ENCODE measurements at places on chromosomes 13 and 19.

DNA sequence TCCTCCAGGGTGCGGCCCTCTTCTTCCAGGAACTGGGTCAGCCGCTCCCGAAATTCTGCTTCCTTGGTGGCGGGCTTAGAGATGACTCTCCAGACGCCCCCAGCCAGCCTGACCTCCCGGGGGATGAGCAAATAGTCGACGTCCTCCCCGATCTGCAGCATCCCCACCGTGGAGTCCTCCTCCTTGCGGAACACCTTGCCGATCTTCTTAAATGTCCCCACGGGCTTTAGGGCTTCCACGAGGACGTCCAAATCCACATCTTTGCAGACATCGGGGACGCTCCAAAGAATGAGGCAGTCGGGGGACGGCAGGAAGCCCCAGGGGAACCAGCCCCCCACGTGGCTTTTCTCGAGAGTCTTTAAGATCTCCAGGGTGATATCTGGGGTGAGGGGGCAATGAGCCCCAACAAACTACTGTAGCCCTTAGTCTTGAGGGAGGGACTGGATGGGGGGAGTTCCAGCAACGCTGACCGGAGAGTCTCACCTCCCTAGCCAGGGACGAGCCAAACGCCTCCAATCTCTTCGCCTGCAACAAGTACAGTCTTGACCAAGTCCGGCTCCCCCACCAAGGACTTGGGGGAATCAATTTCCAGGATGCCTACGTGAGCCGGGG is 608 bp downstream of the CCDC8 start:
- no peak for DNase-seq

DNA sequence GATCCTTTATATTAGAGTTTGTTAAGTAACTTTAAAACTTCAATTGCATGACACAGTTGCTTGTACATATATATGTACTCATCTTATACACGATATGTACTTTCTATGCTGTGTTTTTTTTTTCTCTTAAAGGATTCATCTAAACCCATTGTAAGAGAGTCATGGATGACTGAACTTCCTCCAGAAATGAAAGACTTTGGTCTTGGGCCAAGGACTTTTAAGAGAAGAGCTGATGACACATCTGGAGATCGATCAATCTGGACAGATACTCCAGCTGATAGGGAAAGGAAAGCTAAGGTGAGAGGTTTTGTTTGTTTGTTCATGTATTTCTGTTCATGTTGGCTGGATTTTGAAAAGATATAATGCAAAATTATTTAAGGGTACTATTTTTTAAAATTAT is 26.0 kb downstream of the GPALPP1 start:
- DNase-seq = no peak

DNA sequence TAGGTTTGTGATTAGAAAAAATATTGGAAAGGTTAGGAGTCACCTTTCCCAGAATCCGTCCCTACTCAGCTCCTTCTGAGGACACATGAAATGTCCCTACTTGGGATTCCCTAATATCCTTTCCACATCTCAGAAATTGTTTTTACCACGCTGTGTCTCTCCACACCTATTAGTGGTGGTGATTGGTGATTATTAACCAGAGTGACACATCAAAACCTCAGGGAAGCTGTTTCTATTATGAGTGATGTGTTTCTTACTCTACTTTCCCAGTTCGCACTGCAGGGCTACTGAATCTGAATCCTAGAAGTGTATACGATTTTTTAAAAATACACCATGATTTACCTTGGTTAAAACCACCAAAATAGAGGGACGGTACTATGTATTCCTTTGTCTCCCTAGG is 460.8 kb downstream of the TBC1D4 start:
- DNase-seq = no peak

GRCh38 chr19:32219881-32220472 is 125.4 kb upstream of the ZNF507 start:
- DNase-seq = no peak

- no peak for DNase-seq
Observed at GRCh38 chr19:15905026-15905425, 7.2 kb upstream of the CYP4F2 start.

DNA sequence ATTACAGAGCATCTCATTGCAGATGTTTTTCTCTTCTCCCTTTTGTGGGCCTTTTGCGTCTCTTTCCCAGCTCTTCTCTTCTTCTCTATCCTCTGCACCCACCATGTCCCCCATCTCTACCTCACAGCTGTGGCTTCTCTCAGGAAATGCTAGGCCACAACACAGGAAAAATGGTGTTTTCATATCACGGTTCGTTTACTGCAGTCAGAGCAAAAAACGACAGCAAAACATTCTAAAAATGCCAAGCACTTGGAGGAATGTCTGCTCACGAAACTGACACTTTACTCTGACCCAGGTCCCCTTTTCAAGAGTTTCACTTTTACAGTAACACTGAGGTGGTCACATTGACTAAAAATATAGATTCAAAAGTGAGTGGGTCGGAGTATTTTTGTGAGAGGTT is 152.2 kb downstream of the DCT start:
- DNase-seq = no peak

GRCh38 chr13:83136660-83137059 is 745.6 kb downstream of the SLITRK1 start:
- DNase-seq = no peak

DNA sequence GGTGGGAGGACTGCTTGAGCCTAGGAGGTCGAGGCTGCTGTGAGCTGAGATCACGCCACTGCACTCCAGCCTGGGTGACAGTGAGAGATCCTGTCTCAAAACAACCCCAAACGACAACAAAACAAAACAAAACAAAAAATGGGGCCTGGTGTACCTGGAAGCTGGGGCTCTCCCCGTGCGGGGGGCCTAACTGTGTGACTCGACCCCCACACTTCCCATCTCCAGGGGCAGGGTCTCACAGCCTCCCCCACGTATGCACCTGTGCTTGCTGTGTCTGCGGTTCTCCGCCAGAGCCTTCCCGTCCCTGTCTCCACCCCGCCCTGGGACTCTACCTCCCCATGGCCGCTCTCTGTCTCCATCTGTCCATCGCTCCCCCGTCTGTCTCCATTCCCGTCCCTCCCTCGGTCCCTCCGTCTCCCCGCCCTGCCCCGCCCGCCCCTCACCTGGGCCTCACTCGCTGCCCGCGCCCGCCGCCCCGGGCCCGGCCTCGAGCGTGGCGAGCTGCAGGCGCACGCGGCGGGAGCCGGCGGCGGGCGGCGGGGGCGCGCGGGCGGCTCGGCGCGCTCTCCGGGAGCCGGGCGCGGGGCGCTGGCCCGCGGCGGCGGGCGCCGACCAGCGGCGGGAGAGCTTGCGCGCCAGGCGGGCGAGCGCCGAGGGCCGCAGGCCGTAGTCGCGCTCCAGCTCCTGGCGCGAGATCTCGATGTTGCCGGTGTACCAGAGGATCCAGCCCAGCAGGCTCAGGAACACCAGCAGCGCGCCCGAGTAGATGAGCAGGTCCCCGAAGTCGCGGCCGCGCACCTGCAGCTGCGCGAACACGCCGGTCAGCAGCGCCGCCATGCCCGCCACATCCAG is 587 bp downstream of the TMEM238 start:
- DNase-seq = peak; percentile 88

- DNase-seq = no peak
Observed at GRCh38 chr19:18172331-18173053, 1.1 kb upstream of the IFI30 start.

DNA sequence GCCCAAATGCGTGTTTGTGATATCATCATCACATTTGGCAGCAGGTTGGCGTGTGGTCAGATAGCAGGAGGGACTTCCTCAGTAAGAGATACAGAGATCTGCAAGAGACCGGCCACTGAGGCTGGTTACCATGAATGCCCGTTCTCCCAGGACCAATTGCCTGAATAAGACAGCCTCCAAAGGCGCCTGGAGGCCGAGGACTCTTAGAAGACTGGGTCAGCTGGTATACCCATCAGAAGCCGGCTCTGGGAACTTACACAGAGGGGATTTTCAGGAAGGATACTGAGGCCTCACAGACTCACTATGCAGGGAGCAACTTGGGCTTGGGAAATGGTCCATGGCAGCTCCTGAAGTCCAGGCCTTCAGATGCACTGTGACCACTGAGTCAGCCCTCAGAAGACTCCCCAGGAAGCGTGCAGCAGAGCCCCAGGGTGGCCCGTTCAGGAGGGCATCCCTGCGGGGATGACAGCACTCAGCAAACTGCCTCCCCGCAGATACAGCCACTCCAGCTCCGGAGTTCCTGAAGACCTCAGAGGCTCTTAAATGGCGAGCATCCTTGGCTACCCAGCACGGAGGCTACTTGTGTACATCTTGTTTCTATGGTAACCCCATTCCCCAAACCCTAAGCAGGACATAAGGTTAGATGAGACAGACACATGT is 26.4 kb upstream of the VSTM2B start:
- DNase-seq = no peak

DNA sequence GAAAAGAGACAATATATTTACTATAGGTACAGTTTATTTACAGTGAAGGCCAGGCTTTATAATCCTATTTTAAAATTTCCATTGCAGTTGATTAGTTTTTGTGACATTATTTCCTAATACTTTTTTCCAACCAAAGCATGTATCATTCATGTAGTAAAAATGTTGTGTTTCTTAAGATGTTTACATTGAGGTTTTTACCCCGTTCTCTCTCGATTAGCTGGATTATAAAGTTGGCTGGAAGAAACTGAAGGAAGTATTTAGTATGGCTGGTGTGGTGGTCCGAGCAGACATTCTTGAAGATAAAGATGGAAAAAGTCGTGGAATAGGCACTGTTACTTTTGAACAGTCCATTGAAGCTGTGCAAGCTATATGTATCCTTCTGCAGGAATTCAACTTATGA is 21.2 kb downstream of the HNRNPM start:
- DNase-seq = no peak

GRCh38 chr19:13115936-13116281 is 631 bp downstream of the TRMT1 start:
- peak; percentile 44 for DNase-seq

- DNase-seq = no peak
Observed at GRCh38 chr19:54063350-54064116, at the start of gene VSTM1. TSS of gene VSTM1 (minus strand) at chr19:54063897. CDS start at chr19:54063777, 120 bp downstream.

DNA sequence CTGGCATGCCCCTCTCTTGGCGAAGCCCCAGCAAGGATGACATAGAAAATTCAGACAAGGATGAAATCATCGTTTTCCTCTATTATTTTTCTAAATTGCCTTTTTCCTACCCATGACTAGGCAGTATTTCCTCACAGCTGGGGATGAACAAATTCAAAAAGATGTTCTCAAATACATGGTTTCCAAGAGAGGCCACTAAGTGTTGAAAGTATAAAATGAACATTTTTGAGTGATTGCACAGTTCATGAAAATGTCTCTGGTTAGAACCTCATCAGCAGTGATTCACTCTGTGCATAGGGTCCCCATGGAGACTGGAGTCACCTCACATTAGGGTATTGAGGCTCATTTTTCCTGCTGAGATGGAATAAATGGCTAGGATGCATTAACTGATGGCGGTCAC is 373.7 kb downstream of the DNAJC15 start:
- DNase-seq = no peak

- DNase-seq = no peak
Observed at GRCh38 chr19:33246709-33247440, 21.2 kb upstream of the SLC7A10 start.

GRCh38 chr13:85287528-85287927 is 511.7 kb downstream of the SLITRK6 start:
- no peak for DNase-seq

DNA sequence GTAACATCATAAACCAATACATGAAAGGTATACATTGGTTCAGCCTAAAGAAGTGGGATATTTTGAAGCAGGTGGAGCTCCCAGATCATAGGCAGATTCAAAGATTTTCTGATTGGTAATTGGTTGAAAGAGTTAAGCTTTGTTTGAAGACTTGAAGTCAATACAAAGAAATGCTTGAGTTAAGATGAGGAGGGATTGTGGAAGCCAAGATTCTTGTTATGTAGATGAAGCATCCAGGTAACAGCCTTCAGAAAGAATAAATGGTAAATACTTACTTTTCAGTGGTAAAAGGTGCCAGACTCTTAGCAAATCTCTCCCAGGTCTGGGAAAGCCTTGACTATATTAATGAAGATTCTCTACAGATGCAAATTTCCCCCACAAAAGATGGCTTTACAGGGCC is 49.3 kb upstream of the FAM216B start:
- DNase-seq = no peak

DNA sequence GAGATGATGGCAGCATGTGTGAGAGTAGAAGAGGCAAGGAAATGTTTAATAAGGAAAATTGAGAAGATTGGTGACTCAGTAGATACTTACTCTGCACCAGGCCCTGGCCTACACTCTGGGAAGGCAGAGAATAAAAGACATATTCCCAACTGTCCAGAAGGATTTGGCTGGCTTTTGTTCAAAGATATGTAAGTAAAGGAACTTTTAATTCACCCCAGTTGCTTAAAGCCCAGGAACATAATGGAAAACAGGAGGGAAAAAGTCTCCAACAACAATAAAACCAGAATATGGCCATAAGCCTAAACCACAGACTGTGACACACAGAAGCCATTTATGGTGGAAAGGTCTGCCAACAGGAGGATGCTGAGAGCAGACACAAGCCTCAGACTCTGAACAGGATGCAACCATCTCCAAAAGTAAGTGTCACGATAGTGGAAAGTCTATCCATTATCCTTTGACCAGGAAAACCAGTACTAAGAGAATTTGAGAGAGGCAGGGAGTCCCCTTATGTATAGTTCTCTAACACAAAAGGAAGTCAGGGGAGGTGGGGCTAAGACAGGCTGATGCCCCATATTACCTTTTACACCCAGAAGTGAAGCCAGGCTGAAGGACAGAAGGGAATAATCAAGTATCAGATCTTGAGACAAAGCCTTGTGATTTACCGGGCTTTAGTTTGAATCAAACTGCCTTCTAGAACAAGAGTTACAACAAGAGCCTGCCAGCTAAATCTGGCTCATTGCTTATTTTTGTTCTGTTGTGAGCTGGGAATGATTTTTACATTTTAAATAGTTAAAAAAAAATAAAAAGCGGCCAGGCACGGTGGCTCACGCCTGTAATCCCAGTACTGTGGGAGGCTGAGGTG is 169.5 kb upstream of the STARD13 start:
- DNase-seq = no peak

DNA sequence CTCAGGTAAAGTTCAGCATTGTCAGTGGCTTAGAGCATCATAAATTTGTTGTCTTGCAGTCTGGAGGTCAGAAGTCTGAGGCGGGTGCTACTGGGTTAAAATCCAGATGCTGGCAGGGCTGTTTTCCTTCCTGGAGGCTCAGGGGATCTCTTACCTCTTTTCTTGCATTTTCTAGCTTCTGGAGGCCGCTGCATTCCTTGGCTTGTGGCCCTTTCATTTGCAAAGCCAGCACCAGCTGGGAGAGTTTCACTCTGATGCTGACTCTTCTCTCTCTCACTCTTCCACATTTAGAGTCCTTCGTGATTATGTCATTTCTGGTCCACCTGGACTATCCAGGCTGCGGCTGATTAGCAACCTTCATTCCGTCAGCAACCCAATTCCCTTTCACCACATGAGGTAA is 38.1 kb upstream of the SLC10A2 start:
- no peak for DNase-seq

- no peak for DNase-seq
Observed at GRCh38 chr13:92412481-92412880, 814.1 kb upstream of the GPC6 start.

DNA sequence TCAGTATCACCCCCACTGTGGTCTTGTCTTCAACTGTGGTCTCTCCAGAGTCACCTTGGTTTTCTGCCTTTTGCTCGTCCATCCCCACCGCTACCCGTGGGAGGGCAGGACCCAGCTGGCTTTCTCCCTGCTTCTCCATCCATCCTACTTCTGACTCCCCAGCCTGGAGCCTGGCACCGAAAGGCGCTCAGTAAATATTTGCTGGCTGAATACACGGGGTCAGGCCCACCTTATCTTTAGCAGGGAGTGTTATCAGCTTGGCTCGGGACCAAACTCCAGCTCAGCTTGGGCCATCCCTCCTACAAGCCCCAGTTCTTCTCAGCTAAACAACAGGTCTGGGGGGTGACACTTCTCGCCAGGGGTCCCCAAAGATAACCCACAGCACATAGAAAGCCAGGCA is 62.0 kb upstream of the KLF2 start:
- DNase-seq = no peak

Data from neural progenitor cell (in vitro differentiated cells).